Astrocyte of the spinal cord (primary cell): ENCODE measurements at places on chromosomes 3 and 15.
A peak's percentile ranks its signal among the peaks of the same experiment; 100 is the strongest.

GRCh38 chr15:92670621-92671020 is 15.0 kb upstream of the FAM174B start:
- DNase-seq: no peak

DNA sequence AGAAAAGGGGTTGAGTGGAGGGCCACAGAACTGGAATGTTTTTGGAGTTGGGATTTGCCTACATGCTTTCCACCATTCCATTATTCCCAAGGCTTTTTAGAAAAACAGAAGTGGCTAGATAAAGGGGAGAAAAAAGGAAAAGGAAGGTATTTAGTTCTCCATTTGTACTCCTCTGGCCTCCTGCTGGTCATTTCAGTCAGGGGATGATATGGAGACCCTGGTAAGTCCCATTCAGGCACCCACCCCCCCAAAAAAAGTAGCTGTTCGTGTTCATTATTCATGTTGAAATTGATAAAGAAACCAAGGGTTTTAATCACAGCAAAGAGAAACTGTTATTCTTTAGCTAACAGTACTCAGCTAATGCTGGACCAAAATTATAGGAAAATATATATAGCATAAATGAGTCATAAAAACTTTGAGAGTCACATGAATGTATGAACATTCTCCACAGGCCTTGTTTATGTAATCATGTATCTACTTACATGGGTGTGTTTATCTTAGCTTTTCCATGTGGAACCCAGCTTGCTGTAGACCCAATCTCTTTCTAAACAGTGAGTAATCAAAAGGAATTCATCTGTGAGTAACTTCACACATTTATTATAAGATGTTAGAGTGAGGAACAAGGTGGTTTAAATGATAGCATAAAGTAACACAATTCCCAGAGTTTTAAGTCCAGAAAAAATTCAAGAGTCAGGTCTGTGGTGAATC is 167.2 kb downstream of the KCNMB2 start:
- peak; percentile 85 for DNase-seq

DNA sequence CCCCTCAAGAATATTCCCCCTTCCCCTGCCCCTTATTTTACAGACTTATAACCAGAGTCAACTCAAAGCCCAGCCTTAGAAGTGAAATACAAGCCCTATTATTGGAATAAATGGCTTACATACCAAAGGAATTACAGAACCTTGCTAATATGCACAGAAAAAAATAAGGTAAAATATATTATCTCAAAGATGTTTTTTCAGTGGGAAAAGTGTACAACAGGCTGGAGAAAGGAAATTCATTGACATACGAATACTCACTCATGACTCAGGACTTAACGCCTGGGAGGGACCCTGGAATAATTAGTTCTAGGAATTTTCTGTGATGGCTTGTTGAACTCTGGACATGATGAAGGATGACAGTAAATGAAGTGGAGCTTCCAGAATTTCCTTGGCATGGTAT is 27.0 kb downstream of the ARL14 start:
- DNase-seq: peak; percentile 17

- DNase-seq: peak; percentile 46
These were observed 220.7 kb downstream of the FHIT start for GRCh38 chr3:61030469-61031035.
